AG04450 (cell line): ENCODE measurements at places on chromosomes 5 and 9.
A peak's percentile ranks its signal among the peaks of the same experiment; 100 is the strongest.

- DNase-seq = no peak
Observed at GRCh38 chr9:14524873-14525515, 168.2 kb downstream of the ZDHHC21 start.

GRCh38 chr9:76456202-76456926 is 2.6 kb upstream of the GCNT1 start:
- DNase-seq = peak; percentile 55

- no peak for DNase-seq
Observed at GRCh38 chr5:71974622-71975021, 132.7 kb upstream of the MAP1B start.

DNA sequence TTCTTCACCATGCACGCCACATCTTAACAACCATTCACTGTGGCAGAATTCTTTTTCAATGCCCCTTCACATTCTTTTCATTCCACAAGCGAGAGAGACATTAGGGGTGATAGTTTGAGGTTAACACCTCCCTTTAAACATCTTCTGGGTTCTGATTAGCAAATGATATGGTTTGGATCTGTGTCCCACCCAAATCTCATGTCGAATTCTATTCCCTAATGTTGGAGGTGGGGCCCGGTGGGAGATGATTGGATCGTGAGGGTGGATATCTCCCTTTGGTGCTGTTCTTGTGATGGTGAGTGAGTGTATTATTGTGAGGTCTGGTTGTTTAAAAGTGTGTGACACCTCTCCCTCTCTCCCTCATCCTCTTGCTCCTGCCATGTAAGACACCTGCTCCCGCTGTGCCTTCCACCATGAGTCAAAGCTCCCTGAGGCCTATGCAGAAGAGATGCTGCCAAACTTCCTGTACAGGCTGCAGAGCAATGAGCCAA is 46.1 kb upstream of the RAI14 start:
- DNase-seq = no peak

DNA sequence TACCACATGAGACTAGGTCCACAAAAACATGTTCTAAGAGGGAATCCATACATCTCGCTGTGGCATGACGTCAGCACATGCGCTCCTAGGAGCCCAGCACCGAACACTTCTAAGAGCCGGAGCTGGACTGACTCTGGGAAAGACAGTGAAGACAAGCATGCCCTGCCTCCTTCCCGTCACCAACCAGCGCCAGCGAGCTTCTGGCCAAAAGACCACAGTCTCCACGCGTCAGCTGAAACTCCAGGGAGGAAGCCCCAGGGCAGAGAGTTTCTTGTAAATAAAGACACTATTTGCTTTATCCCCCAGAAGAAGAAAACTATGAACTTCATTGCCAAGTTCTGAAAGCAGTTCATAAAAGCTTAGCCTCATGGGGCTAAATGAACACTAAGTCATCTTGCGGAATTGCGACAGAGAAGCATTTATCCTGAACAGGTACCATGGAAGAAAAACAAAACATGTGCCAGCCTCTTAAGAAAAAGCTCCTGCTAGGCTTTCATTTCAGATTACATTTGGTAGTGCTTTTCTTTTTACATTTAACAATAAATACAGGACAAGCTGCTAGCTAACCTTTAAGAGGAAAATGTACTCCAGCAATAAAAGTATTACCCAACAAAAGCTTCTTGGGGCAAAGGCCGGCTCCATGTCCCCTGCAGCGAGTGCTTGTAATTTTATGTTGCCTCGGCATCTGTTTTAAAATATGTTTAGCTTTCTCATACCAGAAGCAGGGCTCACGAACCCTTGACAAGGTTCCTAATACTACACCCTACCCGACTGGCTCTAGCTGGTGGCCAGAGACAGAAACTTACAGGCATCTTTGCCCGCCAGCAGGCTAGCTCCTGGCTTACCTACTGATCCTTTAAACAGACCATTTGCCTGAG is 96.5 kb downstream of the PRRT1B start:
- DNase-seq = no peak

GRCh38 chr9:129037767-129038098 is 1.3 kb downstream of the MIGA2 start:
- DNase-seq = no peak

DNA sequence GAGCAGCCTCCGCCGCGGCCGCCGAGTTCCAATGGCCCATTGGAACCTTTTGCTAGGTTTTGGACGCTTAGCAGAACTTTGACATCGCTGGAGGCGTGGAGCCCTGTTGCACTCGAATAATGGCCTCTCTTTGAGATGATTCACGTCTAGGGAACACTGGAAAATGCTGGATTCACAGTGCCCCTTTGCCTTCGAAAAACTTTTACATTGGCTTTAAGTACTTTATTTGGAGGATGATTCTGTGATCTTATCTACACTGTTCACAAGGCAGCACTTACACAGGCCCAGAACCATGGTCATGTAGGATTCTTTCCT is 536 bp upstream of the PPIC start:
- no peak for DNase-seq

GRCh38 chr9:1869843-1870242 is 145.3 kb upstream of the SMARCA2 start:
- no peak for DNase-seq

DNA sequence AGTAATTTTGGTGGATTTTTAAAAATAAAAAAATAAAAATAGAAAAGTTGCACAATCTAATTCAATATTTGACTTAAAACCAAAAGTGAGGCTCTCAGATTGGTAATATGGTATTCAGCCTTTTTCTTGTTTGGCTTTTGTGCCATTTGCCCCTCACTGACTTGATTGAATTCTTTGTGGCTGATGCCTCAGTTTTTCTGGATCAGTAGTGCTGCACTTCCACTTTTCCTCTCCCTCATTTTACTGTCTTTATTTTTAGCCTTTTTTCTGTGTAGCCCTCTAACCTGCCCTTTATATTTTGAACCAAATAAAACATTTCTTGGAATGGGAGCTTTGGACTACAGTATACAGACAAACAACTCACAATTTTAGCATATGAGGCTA is 3.8 kb upstream of the MSMP start:
- no peak for DNase-seq

- DNase-seq = no peak
Observed at GRCh38 chr5:119273391-119273839, 82.4 kb upstream of the TNFAIP8 start.

DNA sequence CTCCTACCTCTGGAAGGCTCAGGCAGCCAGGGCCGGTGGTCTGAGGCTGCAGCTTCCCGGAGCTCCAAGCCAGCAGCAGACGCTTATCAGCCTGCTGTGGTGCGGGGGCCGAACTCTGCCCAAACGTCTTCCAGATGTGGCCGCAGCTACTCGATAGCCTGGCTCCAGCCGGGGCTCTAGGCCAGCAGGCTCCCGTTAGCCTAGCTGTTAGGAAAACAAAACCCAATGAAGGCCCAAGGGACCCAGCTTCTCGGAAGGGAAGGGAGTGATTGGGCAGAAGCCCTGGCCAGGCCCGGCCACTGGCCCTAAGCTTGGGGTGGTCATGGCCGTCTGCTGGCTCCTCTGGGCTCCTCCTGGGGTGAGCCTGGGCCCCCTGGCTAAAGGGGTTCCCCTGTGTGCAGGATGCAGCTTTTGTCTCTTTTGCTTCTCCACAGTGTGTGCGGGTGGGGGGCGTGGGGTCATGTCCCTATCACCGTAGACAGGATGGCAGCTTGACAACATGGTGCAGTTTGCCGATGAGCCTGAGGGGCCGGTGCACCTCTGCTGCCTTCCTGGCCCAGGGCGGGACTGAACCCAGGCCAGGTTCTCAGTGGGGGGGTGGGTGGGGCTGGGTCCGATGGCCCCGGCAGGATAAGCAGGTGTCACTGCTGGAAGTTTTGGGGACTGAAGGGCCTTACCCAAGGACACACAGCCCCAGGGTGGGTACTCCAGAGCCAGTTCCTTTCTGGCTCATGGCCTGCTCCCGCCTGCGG is 18.7 kb downstream of the MYMK start:
- DNase-seq = no peak

- no peak for DNase-seq
Observed at GRCh38 chr5:123808461-123809380, 296.7 kb downstream of the CSNK1G3 start.

DNA sequence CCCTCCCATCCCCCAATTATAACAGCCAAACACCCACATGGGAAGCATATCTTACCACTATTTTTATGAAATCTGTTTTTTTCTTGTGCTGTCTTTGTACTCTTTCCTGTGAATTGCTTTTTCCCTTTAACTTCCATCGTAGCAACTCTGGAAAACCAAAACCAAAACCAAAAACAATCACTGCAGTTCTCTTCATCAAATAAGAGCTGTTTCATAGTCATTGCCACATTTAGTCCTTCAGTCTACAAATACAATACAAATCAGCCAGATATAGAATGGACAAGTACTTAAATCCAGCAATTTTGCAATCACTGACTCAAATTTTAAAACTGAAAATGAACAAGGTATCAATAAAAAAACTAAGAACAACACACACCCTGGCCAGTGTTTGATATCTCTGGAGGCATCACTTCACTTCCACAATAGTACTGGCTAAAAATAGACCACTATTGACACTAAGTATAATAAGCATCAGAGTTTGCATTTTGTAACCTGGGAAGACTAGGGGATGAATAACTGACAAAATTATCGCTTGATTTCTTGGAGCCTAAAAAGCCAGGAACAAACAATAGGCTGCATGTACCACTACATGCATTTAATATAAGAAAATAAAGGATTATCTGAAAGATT is 5.4 kb downstream of the PUM3 start:
- no peak for DNase-seq

GRCh38 chr5:133758641-133759040 is 146.3 kb upstream of the FSTL4 start:
- no peak for DNase-seq
